ENCODE measurements at places on chromosomes 5 and 9.

DNA sequence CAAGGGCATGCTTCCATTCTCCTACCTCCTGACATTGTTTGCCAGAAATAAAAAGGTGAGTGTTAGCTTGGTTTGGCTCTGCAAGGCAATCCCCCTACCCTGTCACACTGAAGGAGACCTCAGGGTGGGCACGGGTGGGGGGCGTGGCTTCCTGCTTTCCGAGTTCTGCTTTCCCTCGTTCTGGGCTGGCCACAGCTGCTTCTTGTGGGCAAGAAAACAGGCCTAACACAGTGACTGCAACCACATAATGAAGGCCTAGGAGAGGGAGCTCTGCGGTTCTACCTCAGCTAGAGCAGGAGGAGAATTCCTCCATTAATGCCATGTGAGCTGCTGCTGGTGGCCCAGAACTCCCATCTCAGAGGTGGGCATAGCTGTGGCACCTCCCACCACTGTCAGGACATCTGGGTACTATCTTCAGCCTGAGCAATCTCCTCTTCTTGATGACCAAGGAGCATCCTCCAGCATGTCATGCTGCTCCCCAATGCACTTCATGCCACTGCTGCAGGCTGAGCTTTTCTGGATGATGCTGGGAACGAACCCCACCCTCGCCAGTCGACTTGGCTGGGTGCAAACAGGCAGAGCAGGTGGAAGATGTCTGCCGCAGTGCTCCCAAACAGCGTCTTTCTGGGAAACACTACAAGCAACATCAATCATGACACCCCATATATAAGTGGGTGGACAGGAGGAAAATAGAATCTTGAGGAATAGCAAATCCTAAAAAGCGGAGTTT, 139.5 kb upstream of the RAPGEF1 start:
- DNase-seq: no peak

GRCh38 chr5:159928122-159928909, 12.0 kb downstream of the ADRA1B start:
- DNase-seq: no peak

DNA sequence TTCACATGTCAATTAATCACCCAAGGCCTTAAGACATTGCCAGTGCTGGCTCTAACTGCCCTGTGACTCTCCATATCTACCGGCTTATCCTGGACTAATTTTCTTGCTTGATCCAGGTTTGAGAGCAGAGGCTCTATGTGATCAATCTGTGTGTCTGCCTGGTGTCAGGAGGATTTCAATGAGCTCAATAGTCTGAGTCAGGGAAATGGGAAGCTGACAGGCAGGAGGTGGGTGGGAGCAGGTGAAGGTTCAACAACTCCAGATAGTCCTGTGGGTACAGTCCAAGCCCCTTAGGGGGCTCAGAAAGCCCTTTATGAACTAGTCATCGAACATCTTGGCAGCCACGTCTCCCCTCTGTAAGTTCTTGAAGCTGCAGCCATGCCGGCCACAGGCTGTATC, 72.2 kb downstream of the SHB start:
- DNase-seq: no peak

DNA sequence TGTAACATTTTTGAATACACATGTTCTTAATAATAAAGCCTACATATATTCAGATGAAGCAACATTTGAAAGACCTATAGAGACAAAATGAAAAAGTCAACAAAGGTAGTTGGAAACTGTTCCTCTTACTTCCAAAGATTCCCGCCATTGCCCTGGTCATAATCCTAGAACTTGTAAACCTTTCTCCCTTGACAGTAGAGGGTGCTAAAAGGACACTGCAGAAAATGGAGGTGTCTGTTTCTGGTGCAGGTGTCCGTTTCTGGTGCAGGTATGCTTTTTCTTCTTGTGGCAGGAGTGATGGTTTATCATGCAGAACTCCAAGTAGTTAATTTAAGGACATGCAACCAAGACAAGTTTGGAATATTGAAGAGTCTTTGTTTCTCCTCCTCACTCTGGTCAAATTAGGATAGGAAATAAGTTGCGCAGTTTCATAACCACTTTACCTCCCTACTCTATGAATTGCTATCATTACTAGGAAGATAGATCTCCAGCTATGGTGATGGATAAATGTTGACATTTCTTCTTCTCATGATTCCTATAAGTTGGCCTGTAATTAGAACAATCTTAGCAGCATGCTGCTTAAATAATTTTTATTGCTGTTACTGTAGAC, 56.0 kb upstream of the FAM174A start:
- peak; percentile 13 for DNase-seq

DNA sequence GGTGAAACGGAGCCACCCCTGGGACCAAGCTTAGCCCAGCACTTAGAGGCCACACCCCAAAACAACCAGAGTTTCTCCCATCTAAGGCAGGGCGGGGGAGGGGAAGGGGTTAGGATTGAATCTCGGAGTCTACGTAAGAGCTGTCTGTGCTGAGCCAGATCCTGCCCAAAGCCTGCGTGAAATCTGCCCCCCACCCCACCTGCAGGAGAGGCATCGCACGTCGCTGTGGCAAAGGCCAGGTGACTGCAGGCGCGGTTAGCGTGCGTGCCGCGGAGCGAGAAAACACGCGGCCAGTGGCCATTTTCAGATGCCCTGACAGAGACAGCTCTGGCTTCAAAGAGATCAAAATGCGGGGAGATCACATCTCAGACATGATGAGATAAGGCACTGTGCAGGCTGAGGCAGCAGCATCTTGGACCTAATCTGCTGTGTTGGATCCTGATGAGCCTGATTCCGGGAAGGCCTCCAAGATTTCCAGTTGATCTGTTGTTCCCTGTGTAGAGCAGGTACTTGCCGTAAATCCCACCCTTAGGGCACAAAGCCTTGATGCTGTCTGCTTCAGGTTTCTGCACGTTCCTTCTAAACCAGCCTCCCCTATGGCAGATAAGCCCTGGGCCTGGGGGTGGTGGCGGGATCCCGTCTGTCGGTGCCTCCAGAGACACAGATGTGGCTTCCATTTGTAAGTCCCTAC, 2.5 kb upstream of the QSOX2 start:
- DNase-seq: no peak

- no peak for DNase-seq
Measured at GRCh38 chr5:75152860-75153259, 83.8 kb downstream of the ANKRD31 start.

DNA sequence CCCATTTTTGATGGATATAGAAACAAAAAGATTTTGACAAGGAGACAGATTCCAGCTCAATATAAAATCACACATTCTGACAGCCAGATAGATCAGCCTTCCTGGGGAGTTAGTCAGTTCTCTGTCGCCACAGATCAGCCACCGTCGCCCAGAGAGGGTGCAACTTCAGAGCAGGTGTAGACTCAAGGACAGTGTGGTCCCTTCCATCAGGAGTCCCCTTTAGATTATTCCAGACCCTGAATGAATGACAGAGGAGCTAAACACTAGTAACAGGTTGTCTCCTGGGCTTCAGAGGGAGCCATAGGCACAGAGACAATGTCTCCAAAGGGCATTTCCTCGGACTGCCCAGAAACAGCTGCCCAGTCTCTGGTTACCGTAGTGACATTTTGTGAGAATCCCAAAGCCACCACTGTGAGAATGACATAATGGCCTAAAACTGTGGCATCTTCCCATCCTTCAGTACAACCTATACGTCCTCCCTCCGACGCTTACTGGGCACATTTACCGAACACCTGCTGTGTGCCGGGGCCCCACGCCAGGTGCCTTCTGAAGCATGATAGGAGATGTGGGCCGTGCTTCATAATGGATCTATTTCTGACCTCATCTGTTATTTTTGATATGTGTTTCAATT, 47.4 kb upstream of the SLC2A8 start:
- DNase-seq: peak; percentile 4

- no peak for DNase-seq
Measured at GRCh38 chr9:137945581-137945980, 68.0 kb downstream of the CACNA1B start.

DNA sequence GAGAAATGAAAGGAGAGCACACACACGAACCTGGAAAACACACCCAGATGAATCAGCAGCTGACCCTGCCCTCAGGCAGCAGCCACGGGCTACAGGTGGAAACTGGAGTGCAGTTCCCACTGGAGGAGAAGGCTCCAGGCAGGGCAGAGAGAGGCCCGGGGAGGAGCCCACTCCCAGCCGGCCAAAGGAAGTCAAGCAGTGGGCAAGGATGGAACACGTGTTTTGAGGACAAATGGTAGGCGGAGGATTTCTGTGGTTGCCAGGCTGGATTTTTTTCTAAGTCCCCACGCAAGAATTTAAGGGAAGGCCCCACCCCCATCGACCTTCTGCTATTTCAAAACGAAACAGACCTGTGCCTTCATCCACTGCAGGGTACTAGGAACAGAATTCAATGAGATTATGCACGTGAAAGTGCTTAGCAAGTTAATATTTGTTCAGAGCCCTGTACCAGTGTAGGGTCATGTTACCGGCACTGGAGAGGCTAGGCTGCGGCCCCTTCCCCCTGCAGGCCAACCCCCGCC, 6.8 kb downstream of the EPB41L4B start:
- no peak for DNase-seq

- DNase-seq: no peak
Measured at GRCh38 chr9:84278130-84278529, 62.4 kb downstream of the SLC28A3 start.

DNA sequence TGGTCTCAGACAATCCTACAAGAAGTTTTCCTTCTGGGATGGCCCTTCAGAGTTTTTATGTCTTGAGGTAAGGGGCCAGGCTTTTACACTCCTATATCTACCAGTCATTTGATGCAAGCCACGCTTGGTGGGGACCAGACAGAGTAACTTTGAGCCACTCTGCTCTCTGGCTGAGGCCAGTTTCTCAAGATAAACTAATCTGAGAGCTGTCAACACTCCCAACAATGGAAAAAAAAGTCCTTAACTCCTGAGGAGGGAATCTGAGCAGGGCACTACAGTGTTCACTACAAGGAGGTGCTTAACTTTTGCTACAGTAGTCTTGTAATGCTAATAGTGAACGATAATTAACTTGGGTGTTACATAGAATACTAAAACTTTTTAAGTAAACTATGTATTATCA, 62.7 kb downstream of the MRPS30 start:
- DNase-seq: no peak

- DNase-seq: no peak
Measured at GRCh38 chr5:143541943-143542797, 138.7 kb upstream of the NR3C1 start.

- DNase-seq: no peak
Measured at GRCh38 chr5:56142233-56142613, 90.9 kb downstream of the ANKRD55 start.

DNA sequence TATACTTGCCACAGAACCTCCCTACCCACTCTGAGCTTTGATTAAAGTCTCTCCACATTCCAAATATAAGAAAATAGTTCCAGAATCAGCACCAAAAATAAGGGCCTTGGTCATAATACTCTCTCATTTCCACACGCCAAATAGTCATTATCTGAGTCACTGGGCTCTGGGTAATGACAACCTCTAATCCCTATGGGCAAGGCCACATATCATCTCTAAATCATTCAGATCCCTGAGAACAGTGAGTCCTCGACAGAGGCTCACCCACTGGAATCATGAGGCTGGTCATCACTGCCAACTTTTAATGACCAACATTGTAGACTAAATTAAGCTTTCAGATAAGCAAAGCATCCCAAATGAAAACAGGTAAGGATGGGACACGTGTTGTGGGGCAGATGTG, 28.1 kb downstream of the FAM114A2 start:
- DNase-seq: no peak

DNA sequence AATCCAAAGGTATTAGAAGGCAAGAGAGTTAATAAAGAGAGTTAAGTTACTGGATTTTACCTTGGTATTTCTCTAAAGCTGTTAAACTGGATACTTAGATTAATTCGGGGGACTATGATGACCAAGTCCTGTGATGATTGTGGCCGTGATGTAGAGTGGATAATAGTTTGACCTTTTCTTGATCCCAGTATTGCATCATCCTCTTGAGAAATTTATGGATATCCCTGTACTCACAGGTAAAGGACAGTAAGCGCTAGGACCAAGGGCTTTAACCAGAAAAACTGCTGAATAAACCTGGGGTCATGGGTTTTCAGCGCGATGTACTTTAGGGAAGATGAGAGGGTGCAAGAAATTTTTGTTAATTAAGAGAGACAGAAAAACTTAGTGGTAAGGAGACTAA, 8.3 kb downstream of the OR13C8 start:
- DNase-seq: no peak

DNA sequence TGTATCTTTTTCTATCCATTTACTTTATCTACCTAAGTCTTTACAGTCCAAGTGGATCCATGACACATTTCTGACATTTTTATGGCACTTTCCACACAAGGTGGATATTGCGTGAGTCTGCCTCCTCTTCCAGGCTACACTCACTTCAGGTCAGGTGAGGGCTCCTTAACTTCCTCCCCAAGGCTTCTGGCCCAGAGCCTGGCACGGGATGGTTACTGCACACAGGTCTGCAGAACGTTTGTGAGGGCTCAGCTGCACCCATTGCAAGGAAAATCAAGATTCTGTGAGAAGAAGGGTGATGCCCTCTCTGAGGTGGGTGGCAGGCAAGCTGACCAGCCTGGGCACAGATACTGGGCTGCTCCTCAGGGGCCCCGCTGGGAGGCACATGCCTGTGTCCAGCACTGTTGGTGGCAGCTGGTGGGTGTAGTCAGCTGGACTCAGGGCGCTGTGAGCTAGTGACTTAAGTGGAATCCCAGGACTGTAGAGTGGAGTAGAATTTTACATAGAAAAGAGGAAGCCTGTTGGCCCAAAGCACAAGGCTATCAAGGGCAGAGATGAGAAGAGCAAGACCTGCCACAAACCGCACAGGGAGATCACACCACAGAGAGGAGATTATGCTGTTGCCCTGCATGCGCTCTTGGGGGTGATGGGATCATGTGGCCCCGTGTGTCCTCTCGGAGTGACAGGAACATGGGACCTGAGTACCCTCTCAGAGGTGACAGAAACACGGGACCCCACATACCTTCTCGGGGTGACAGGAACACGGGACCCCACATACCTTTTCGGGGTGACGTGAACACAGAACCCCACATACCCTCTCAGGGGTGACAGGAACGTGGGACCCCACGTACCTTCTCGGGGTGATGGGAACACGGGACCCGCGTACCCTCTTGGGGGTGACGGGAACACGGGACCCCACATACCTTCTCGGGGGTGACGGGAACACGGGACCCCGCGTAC, 21.3 kb downstream of the AHRR start:
- DNase-seq: no peak

DNA sequence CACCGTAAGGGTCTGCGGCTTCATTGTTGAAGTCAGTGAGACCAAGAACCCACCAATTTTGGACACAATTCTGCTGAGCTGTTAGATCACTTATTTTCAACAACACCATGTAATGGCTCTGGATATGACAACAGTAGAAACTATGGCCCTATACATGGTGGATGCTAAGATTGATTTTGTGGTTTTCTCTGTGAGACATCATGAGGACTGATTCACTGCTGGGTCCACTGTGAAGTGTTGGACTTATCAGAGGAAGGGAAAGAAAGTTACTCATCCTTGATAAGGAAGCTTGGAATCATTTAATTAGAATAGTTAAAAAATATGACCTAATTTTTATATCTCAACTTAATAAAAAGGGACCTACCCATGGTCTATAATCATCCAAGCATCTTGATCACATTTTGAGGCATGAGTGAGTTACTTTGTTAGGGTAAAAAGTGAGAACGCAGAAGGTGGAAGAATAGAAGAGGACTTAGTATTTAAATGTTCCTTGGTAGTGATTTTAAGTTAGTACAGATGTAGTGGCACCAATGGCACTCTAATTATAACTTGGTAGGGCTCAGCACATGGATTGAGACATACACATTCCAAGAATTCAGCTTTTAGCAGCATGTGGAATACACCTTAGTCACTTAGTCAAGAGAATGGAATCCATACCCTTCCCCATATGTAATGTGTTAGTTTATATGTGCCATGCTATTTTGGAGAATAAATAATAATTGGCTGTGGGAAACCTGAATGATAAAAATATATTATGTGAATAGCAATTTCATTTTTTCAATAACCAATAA, 123.5 kb upstream of the CD180 start:
- DNase-seq: no peak

GRCh38 chr9:114908104-114908622, 22.2 kb downstream of the TNFSF8 start:
- DNase-seq: peak; percentile 96
